ENCODE measurements at places on chromosomes 5 and 9.

DNA sequence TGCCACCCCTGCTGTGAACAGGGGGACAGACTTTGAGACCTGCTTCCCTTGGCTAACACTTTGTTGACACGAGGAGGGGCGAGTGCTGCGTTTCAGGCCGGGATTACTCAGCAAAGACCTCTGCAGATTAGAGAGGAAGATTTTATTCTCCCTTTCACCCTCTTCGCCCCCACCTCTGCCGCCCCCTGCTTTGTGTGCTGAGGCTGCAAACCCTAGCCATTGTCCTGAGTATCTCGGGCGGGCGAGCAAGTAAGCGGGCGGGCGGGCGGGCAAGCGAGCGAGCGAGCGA, 6.0 kb downstream of the ISL1 start:
- DNase-seq, result no peak

- no peak for DNase-seq
These were observed 91.7 kb downstream of the NTRK2 start for GRCh38 chr9:84761137-84761808.

- no peak for DNase-seq
These were observed 123.1 kb downstream of the ADCY2 start for GRCh38 chr5:7518947-7519560.

GRCh38 chr9:133427658-133428348, 5.6 kb downstream of the ADAMTS13 start:
- no peak for DNase-seq

GRCh38 chr5:17769277-17769676, 135.0 kb downstream of the TAF11L14 start:
- DNase-seq, result no peak

DNA sequence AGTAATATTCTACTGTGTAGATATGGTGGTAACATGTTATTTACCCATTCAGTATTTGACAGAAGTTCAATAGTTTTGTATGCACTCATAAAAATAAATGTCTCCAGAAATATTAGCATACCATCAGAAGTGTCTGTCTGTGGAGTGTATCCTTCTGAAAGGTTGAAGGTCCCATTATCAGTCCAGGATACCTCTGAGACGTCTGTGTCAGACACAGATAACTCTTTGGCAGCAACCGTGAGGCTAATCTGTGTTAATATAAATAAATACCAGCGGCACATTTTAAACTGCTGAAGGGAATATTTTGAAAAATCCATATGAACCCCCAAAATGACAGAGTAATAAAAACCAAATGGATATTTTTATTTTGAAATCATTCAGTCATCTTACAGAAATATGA, 11.9 kb upstream of the ZNF622 start:
- no peak for DNase-seq

DNA sequence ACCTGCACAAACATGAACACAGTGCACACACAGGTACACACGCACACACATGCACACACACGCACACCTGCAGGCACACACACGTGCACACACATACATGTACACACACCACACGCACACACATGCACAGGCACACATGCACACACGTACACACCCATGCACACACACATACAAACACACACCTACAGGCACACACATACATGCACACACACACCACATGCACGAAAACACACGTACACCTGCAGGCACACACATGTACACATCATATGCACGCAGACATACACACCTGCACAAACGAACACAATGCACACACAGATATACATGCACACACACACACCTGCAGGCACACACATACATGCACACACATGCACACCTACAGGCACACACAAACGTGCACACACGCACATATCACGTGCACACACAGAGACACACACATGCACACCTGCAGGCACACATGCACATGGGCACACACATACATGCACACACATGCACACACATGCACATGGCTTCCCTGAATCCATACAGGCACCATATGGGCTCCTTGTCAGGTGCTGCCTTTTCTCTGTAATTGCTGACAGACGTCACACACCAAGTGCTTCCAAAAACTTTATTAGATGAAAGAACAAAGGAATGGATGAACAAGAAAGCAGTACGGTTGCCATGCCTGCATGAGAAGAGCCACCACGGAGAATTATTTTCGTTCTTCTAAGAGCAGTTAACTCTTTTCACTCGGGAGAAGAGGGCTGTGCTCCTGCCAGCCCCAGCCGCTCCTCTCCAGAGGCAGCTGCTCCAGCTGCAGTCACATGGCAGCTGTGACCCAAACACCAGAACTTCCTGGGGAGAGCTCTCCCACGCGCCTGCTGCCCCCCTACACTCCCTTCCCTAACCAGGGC, 57.2 kb downstream of the EXD3 start:
- DNase-seq, result no peak

GRCh38 chr9:85089188-85089969, 419.9 kb downstream of the NTRK2 start:
- no peak for DNase-seq

DNA sequence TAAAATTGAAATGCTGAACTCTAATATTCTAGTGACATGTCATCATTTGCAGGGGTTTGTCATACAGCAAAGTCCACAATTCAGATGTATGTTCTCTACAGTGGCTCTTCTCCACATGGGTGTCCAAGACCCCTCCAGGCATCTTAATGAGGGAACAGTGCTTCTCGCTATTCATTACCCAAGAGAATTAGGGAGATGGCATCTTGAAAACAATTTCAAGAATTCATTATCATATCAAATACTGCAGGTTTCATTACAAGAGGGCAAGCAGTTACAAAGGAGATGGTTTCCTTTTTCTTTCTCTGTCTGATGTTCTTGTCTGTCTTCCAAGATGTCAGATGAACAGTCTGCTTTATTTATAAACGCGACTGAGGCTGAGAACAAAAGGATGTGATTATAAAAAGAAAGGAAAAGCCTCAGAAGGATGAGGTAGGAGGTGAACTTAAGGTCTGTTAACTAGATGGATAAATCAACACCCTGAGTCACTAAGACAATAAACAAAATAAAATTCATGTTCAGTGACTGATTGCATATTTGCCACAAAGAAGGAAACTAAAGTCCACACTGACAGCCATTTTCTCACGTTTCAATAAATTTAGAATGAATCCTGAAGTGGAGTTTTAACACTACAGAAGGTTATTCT, 326.7 kb upstream of the EFNA5 start:
- no peak for DNase-seq

- DNase-seq, result no peak
These were observed 596.9 kb upstream of the WWC1 start for GRCh38 chr5:167694325-167695147.

- no peak for DNase-seq
These were observed 230 bp downstream of the SLC44A1 start for GRCh38 chr9:105244734-105245028.

- no peak for DNase-seq
These were observed 2.3 kb downstream of the DNLZ start for GRCh38 chr9:136361047-136361753.

DNA sequence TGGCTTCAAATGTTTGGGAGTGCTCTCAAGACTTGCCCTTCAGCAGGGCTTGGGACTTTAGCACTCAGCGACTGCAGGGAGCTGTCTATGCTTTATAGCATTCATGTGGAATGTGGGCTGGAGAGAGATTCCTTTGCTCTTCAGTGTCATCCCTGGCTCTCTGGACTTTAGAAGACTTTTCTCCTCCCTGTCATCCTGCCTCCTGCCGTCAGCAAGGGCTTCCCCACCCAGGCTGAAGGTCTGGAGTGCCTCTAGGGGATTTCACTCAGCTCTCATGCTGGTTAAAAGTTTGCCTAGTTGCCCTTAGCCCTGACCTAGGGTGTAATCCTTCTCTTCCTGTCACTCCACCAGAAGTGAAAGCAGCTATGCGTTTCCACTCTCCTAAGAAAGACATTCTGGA, 210.9 kb downstream of the FRMD3 start:
- no peak for DNase-seq

DNA sequence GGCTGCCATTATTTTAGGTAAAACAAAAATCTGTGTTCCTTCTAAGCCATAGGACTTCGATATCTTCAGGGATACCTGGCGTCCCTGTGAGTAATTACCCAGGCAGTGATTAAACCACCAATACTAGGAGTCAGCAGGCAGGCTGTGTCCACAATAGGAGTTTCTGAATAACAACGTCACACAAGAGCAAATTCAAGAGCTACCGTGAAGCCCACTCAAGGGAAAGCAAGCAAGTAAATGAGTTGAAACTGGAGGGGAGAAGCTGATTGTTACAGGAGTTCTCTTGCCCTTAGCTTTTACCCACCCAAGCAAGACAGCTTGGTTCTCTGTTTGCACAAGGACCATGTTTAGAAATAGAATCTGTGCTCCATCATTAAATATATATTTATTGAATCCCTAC, 50.8 kb downstream of the SEMA5A start:
- no peak for DNase-seq

Measured in stimulated activated CD4-positive, alpha-beta T cell treated with anti-CD3 and anti-CD28 coated beads, Interleukin-15, amount 100 ng/mL, for 24 hours (primary cell).